ENCODE measurements at places on chromosomes 3 and 15.

DNA sequence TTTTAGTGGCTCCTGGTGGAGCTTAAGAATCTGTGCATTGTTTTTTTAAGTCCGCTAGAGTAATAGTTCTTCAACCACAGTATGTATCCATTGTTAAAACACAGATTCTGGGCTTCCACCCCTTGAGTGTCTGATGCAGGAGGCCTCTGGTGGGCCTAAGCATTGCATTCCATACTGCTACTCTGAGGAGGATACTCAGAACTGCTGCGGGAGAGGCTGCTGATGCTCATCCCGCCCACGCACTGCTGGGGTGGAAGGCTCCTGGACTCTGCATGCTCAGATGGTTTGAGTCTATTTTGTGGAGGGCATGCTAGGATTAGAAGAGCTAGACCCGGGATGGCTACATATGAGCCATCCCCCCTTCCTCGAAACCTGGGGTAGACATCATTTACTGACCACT lies 74.4 kb downstream of the THSD4 start:
- DNase-seq, result no peak

GRCh38 chr3:44011680-44012079 lies 230.0 kb upstream of the TOPAZ1 start:
- DNase-seq, result no peak

DNA sequence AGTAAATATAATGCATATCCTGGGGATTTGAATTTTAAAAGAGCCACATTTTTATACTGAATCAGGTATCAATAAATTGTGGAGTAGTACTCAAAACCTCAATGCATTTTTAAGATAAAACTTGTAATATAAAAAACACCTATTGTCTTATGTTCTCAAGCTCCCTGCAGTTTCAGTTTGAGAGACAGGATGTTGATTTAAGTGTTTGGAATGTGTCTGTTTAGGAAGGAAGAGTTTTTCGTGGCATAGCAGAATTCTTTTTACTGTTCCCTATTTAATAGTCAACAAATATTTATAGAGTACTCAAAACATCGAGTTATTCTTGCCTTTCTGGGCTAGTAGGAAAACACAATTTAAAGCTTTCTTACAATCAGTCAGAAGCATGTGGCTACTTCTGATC lies 146.1 kb upstream of the BCHE start:
- no peak for DNase-seq

DNA sequence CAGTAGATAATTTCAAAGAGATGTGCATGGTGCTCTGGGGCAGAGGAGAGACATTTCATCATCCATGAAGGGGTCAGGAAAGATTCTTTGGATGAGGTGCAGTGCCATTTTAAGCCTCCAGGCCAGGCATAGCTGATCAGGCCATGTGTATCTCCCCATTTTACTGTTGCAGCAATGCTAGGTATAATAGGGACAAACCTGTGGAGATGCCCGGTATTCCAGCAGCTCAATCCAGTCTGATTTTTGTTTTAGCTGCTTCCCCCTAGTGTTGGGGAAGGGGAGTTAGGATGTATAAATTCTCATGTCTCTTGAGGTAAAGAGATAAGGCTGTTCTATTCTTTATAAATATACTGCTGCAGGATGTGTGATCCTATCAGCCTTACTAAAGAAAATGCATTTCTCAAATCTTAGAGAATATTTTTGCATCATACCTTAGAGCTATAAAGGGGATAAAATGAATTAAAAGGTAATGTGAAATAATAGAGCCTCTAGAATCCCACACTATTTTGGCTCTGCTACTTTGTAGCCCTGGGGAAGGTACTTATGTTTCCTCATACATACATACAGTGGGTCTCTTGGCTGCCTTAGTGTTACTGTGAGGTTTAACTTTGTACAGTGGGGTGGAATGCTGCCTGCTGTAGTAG lies 5.2 kb downstream of the CDV3 start:
- no peak for DNase-seq

- DNase-seq, result no peak
Measured at GRCh38 chr3:125240496-125240895, 27.9 kb upstream of the SLC12A8 start.

DNA sequence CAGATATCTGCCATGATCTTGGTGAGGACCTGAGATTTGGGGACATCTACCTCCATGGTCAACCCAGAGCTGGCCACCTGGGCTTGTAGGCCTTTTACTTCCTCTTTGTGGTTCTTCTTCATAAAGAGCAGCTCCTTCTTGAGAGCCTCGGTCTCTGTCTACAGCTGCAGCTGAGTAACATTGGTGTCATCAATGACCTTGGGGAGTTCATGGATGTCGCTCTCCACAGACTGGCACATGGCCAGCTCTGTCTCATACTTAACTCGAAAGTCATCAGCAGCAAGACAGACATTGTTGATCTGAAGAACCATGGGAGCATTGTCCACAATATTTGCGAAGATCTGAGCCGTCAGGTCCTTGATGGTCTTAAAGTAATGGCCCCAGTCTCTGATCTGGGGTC lies 15.7 kb upstream of the RASA2 start:
- DNase-seq, result no peak

DNA sequence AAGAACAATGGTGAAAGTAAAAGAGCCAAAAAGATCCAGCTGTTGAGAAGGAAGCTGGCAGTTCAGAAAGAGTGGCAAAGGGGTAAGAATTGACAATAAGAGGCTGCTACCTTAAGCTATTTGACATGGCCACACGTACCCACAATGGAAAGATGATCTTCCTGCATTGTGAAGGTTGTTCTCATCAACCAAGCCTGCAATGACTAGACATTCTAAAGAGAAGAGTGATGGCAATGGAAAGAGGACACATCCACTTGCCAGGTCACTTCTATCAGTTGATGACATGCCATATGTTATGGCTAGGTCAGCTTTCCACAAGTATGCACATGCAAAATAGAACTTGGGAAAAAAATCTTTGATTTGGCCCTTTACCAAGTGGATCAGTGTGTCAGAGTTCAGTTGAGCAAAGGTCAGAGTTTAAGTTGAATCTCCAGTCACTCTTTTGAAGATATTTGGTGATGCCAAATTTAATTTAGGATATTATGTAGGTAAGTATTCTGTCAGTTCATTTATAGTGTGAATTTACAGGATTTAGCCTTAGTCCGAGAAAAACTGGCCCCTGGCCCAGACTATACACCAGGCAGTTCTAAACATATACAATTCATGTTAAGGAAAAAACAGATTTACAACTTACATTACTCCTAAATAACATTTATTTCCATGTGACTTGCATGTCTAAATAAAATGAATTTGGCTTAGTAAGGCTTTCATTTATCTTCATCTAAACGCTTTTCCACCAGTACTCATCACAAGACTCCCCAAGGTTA lies 104.9 kb upstream of the FLNB start:
- no peak for DNase-seq

DNA sequence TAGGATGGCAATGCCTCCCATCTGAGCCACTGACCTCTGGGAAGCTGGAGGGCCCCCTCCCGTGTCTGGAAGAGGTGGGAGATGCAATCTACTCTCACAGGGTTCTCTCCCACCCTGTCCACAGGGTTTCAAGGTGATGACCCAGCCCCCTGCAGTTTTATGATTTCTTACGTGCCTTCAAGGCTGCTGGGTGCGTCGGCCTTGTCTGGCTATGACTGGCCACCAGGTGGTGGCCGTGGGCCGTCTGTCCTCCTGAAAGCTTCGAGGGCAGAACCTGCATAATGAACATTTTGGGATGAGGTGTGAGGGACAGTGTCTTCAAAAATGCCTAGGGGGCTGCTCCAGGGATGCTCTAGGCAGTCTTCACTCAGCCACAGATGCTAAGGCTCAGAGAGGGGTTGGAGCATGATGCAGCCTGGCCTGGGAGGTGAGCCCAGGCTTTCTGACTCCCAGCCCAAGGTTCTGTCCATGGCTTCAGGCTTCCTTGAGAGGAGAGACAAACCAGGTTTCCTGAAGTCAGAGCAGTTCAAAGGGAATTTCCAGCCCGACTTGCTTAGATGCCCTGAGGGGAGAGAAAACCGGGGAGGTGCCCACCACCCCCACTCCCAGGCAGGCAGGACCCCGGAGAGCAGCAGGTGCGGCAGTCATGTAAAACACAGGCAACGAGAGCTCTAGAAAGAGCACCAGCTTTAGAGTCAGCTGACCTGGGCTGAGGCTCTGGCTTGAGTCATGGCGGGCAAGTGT lies 18.7 kb downstream of the ISG20 start:
- DNase-seq, result no peak

GRCh38 chr3:4581498-4581897 lies 88.3 kb downstream of the ITPR1 start:
- no peak for DNase-seq
